ENCODE measurements at places on chromosomes 12 and 14.

DNA sequence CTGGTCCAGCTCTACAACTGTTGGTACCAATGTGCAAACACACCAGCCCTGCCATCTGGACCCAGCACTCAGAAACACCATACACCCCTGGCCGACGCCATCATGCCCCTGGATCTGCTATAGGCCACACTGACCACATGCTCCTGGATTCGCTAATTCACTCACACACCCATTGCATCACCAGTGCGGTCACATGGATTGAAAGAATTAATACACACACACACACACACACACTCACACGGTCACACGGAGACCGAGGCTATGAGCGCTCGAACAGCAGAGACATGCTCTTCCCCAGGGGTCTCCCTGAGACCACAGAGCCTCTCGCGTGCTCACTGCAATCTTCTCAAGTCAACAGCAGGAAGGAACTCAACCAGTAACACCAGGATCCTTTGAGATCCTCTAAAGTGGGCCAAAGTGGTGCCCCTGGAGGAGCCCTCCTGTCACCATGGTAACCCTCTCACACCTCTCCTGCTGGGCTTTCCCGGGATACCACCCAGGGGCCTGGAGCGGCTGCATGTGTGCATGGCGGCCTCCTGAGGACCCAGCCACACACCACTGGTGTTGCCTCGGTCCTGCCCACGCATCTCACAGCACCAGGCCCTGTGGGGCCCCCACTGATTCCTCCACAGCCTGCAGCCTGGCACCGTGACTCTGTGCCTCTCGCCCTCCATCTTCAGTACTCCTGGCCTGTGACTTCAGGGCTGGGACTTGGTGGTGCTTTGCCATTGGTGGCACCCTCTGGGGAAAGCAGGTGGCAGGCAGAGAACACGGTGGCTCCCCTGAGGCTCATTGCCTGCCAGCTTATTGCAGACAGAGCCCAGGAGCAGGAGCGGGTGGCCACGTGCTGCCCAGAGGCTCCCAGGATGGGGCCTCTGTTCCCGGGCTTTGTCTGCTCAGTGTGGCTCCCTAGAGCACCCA lies 15.1 kb downstream of the LRTM2 start:
- no peak for DNase-seq

GRCh38 chr12:122836027-122836921 lies 1.0 kb downstream of the HIP1R start:
- DNase-seq: no peak

DNA sequence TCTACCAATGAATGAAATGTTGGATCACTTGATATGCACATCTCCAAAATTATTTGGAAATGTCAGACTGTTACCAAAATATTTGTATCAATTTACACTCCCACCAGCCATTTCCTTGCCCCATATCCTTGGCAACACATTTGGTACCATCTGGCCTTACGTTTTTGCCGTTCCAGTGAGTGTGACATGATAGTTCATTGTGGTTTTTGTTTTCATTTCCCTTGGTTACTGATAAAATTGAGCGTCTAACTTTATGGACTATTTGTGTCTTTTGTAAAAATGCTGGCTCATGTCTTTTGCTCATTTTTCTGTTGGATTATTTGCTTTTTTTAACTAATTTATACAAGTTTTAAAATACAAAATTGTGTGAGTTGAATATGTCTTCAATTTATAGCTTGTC lies 11.0 kb downstream of the KLHDC1 start:
- no peak for DNase-seq

DNA sequence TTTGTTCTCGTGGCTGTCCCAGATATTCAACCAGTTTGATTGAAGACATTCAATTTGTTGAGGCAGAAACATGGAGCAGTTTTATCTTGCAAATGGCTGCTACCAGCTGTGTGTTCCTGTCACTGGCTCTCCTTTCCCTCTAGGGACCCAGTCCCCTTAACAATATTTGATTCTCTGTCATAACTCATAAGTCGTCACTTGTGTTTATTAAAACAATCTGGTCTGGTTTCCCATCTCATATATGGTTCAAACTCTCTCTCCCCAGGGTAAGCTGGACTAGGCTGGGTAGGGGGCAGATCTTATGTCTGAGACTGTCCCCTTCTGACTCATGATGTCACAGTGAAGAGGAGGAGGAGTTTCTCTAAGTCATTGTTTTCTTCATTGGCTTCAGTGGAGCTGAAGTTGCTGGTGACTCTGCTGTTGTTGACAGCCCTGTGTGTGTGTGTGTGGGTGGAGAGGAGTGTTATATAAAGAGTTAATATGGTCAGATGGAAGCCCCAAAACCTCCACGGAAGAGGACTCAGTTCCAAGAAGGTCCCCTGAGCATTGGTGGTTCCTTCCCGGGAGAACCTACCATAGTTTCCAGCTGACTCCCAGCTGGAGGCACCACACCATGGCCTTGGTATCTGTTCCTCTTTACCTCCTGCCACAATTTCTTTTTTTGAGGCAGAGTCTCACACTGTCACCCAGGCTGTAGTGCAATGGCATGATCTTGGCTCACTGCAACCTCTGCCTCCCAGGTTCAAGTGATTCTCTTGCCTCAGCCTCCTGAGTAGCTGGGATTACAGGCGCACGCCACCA lies 16.1 kb upstream of the GNG2 start:
- no peak for DNase-seq

DNA sequence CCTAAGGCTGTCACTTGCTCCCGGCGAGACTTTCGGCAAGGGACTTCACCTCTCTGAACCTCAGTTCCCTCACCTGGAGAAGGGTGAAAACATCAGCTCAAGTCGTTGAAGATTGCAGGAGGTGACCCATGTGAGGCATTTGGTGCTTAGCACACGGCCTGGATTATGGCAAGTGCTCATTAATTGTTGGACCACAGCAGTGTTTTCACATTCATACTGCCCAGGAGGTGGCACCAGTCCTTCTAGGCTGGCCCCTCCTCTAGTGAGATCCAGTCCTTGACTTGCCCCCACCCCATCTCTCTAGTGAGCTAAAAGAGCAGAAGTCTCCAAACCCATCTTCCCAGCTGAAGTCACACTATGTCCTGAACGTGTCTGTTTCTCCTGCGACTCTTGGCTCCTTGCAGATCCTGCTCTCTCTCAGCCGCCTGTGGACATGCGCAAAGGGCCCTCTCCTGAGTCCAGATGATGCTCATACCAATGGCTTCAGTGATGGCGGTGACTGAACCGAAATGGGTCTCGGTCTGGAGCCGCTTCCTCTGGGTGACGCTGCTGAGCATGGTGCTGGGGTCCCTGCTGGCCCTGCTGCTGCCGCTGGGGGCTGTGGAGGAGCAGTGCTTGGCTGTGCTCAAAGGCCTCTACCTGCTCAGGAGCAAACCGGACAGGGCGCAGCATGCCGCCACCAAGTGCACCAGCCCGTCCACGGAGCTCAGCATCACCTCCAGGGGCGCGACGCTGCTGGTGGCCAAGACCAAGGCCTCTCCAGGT lies 1.6 kb downstream of the FICD start:
- no peak for DNase-seq

Data from hematopoietic multipotent progenitor cell treated with erythropoietin and hydrocortisone succinate and interleukin-3 and kit ligand, for 15 days (in vitro differentiated cells).